Stimulated activated CD4-positive, alpha-beta T cell treated with anti-CD3 and anti-CD28 coated beads, TNF-alpha, amount 100 ng/mL, for 48 hours (primary cell): ENCODE measurements at places on chromosomes 5 and 9.

DNA sequence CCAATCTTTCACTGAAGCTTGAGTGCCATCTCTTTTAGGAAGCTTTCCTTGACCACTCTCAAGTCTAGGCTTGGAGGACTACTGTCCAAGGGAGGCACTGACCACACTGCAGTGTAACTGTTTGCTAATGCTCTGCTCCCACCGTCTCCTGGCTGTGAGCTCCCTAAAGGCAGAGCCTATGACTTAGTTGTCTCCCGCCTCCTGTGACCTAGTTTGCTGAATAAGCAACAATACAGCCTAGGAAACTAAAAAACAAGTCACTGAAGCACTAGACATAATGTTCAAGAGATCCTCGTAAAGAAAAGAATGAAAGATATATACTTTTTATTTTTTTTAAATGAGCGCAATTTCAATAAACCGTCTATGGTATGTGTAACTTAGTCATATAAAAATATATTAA, 31.4 kb downstream of the LIX1 start:
- DNase-seq: no peak

GRCh38 chr5:108739906-108740305, 7.8 kb upstream of the FER start:
- no peak for DNase-seq

DNA sequence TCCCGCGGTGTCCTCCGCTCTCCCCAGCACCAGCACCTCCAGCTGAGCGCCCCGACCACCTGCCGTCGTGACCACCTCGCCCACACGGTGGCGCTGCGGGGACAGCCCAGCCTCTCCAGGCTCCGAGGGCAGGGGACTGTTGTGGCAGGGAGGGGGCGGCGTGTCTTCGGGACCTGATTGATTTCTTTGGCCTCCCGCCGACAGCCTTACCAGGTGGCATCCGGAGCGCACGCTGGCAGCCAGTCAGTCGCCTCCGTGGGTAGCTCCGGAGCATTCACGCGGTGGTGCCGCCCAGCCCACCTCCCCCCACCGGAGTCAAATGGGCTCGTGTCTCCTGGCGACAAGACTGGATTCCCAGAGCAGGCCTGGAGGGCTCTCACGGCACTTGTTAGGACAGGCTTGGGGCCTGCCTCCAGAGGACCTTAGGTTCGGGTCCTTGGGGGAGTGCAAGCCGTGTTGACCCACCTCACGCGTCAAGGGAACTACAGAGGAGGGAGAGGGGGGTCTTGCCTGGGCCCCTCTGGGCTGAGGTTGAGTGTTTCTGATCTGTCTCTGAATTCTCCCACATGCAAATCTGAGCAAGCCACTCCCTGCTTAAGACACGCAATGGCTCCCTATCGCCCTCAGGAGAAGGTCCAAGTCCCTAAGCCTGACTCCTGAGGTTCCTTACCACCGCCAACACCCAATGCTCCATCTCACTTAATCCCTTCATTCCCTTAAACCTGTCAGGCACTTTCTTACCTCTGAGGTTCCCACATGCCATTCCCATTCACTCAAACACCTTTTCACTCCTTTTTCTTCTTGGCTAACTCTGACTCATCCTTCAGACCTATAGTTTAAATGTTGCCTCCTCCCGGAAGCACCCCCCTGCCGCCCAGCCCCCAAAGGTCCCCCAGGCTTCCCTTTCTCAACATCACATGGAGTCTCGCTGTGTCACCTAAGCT, 51.2 kb upstream of the GGTA1 start:
- peak; percentile 59 for DNase-seq

DNA sequence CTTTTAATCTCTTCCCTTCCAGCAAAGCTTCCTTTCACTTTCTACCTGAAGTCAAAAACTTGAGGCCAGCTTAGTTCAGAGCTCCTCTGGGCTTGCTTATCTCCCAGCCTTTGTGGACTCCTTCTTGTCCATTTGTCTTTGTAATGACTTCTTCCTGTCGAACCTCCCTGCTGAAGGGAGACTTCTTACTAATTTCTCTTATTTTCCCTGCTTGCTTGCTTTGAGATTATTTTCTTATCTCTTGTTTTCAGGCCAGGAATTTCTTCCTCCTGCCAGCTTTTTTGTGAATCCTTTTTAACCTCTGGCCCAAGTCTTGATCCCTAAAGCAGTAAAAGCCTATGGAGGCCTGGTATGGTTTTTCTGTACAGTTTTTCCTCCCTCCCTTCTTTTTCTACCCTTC, 46.8 kb upstream of the DHFR start:
- DNase-seq: no peak

- DNase-seq: no peak
Observed at GRCh38 chr5:154449786-154450185, 4.0 kb downstream of the SAP30L start.

DNA sequence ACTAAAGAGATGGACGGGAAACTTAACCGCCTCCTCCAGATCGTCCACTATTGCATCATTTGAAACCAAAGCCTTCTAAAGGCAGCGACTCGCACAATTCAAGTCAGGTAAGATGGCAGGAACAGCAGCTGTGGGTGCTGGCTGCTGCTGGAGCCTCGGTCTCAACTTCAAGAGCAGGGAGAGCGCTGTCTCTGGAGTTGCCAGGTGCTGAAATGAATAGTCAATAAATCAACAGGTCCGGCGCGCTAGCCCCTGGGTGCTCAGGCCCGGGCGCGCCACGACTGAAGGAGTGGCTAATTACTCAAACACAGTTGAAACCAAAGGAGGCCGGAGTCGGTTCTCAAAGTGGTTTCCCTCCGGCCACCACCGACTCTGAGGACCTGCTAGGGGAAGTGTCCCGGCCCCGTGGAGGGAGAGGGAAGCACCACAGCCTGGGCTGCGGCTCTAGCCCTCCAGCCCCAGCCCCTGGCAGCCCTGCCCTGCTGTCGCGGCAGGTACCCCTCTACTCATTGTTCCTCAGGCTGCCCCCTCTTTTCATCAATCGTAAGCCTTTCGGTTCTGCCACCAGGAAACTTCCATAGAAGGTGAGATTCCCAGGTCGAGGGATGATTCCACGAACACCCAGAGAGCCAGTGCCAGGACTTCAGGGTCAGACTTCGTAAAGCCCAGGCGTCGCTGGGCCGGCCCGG, 804 bp downstream of the TTC39B start:
- DNase-seq: no peak

DNA sequence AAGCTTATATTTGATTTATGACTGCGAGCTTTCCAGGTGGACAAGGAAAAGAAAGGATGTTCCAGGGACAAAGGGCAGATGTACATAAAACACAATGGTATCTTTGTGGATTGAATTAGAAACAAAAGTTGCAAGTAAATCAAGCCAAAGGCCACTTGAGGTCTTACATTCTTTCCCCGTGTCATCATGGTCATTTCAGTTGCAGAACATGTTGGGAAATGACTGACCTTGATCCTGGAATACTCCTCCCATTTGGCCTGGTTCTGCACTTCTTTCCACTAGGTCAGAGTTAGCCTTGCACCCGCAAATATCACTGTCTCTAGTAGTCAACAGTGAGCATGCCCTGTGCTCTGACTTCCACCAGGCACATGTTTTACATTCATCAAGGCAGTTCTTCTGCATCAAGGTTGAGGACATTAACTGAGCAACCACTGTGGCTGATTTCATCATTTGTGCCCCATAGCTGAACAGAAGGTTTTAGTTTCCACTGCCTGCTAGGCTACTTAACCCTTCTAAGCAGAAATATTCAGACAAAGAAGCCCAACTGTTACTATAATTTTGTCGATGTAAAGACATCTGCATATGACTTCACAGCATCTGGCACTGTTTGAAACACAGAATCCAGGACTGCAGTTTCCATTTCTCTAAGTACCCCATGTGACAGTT, 1161.7 kb upstream of the DMAC1 start:
- no peak for DNase-seq

DNA sequence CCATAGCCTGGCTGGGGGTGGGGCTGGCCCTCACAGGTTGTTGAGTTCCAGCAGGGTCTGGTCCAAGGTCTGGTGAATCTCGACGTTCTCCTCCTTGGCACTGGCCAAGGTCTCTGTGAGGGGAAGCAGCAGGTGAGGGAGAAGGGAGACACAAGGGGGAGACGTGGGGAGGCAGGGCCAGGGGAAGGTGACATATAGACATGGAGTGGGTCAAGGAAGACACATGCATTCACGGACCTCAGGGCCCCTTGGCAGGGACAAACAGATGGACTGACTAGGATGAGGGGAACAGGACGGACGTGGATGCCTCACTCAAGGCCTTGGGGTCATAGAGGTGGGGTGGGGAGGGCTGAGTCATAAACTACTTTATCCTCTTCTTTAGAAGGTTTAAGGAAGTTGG, 7.7 kb downstream of the TPM2 start:
- no peak for DNase-seq

DNA sequence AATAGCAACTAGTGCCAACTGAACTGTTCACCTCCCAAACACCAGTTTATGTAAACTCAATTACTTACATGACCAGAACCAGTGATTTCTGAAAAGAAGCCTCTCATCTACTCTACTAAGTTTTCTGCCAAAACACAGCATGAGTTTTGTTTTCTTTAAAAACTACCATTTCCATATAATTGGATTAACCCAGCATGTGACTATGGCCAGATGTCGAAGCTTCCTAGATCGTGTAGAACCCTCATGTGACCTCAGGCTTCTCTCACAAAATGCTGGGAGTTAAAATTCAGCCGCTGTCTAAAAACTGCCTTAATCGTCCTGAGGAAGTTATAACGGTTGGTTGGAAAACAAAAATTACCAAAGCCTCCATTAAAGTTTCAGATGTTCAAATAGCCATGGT, 303.5 kb downstream of the IRX1 start:
- DNase-seq: no peak

GRCh38 chr9:90393365-90394152, 249.1 kb downstream of the DIRAS2 start:
- DNase-seq: no peak

DNA sequence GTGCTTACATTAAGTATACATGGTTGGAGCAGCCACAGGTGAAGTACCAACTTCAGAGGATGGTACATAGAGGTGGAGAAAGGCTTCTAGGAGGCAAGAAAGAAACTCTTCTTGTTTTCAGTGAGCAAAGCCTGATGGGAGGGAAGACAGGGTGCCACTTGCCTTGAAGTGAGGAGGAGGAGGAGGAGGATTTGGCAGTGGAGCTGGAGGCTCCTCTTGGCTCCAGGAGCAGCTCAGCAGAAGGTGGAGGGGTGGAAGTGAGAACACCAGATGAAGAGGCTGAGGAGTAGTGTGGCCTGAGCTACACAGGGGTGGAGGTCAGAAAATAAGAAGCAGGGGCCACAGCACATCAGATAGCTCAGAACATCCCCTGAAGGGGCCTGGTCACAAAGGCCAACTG, 91.1 kb upstream of the SHISAL2B start:
- DNase-seq: no peak

- DNase-seq: no peak
Observed at GRCh38 chr5:148969291-148969690, 93.6 kb downstream of the SH3TC2 start.

DNA sequence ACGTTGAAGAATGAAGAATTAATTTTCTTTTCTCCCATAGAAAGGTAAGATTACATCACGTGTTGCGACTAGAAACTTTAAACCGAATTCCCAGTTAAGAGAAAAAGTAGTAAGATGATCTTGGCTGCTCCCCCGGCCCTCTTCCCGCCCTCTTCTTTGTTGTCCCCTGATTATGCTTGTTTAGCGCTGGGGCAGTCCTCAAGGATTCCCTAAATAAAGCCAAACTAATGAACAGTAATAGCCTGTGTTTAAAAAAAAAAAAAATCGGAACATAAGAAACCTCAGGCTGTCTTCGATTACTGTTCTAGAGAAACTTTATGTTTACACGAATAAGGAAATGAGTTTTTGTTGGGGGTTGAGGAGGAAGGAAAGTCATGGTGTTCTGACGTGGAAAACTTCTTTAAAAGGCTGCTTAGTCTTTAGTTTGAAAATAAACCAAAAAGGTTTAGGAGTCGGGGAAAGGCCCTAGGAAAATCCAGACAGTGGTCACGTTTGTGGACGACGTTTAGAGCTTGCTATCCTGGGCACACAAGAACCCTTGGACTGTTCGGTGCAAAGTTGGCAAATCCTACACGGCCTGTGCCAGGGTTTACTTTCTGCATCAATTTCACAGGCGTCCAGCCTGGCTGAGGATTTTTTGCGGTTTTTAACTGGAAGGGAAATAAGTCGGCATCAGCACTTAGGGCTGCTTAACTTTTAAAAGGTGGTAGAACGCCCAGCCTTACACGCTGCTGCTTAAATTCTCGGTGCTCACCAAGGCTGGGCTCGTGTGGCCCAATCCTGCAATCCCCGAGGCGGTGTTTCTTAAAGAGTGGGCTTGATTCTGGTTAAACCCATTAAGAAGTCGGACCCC, 1.1 kb upstream of the MAT2B start:
- peak; percentile 16 for DNase-seq

- no peak for DNase-seq
Observed at GRCh38 chr5:55969956-55970355, 24.8 kb downstream of the IL6ST start.

GRCh38 chr9:95242613-95243012, 74.9 kb downstream of the FANCC start:
- no peak for DNase-seq

- DNase-seq: no peak
Observed at GRCh38 chr5:132017316-132017715, 5.9 kb upstream of the ACSL6 start.

GRCh38 chr5:95081982-95082381, 202.9 kb downstream of the MCTP1 start:
- no peak for DNase-seq
